ENCODE measurements at places on chromosomes 6 and 20.

DNA sequence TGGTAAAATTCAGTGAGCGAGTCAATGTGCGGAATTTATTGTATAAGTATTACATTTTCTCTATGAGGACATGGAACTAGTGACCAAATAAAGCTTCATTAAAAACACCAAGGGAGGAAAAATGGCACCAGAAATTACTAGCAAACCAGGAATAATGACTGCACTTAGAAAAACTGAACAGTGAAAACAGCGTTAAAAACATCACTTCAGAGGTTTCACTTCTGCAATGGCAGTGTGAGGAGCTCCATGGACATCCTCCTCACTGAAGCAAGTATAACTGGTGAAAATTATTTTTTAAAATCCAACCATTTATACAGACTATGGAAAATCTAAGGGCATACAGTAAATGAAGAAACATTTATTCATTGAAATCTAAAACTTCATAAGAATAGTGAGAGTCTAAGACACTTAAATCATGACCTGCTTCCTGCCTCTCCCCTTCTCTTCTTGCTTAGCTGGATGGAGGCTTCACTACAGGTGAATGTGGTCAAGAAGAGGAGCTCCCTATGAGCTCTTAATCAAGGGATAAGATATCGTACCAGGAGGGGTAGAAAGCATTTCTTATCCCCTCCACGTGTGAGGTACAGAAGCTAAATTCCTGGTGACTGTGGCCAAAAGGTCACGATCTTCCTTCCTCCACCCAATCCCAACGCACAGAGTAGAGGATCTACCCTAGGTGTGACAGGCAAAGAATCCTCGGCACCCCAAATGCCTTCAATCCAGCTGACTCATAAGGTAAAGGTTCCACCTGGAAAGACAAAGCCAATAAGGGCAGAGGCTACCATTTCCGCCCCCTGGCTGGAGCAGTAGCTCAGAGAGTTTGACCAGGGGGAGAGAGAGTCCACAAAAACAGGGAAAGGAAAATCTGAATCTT is 12.3 kb upstream of the ASF1A start:
- no peak for DNase-seq

- no peak for DNase-seq
Observed at GRCh38 chr6:46983007-46983411, 59.1 kb downstream of the ADGRF1 start.

DNA sequence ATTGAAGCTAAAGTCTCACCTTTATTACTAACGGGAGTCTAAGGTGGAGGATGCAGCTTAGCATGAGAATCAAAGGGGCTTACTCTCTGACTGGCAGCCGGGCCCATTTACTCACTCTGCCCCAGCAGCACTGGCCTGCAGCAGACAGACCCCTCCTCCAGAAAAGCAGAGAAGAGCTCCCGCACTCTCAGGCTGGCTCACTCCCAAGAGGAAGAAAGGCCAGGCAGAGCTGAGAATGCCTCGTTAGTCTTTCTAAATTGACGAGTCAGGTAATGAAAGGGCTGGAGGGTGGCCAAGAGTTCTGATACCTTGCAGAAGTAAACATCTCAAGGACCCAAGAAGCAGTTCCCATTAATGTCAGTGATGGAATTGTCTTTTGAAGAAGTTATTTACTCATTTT is 44.5 kb upstream of the IL20RA start:
- no peak for DNase-seq

- no peak for DNase-seq
Observed at GRCh38 chr6:159716247-159717096, 10.8 kb upstream of the WTAP start.

DNA sequence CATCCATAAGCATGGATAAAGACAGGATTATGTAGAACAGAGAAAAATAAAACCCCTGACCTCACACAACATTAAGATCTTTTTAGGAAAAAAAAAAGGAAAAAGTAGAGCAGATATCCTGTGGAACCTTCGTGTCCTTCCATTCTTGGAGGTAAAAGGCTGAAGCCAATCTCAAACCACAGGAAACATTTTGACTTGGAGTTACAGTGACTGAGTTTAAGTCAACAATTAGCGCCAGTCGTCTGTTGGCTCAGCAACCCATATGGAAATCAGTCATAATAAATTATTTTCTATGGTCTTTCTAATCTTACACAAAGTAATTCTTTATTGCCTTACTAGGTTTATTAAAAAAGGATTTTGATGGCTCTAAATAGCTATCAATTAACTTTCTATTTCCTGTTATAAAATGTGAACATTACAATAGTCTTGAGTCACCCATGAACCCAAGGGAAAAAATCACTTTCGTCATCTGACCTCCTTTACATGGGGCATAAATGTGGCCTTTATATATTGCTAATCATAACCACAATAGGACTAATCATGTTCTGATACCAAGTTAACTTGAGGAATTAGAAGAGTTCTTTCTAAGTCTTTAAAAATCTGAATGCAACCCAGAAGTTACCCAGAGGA is 592.9 kb downstream of the TFAP2B start:
- no peak for DNase-seq

- no peak for DNase-seq
Observed at GRCh38 chr20:41091927-41092326, 45.4 kb upstream of the PLCG1 start.

- no peak for DNase-seq
Observed at GRCh38 chr6:166848979-166849748, 107.2 kb downstream of the RNASET2 start.

- DNase-seq = no peak
Observed at GRCh38 chr6:156752666-156753301, 24.4 kb upstream of the ARID1B start.

GRCh38 chr6:125232466-125232865 is 69.3 kb downstream of the HDDC2 start:
- DNase-seq = no peak

- DNase-seq = no peak
Observed at GRCh38 chr6:75882734-75883133, 133.7 kb downstream of the MYO6 start.

DNA sequence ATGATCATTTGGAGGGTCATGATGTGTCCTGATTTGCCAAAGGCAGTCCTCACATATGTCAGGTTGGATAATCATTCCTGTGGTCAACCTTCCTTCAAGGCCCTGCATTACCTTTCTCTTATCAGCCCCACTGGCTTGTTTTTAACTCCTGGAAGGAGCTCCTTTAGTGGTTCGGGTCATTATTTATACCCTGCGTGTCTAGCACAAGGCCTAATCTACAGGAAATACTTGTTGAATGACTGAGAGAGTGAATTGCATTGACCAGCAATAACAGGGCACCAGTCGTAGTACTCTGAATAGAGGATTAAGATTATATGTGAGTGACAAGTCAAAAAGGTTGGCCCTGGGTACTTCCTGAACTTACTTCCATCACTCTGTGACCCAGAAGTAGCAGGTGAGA is 4.5 kb downstream of the HIVEP2 start:
- DNase-seq = no peak

DNA sequence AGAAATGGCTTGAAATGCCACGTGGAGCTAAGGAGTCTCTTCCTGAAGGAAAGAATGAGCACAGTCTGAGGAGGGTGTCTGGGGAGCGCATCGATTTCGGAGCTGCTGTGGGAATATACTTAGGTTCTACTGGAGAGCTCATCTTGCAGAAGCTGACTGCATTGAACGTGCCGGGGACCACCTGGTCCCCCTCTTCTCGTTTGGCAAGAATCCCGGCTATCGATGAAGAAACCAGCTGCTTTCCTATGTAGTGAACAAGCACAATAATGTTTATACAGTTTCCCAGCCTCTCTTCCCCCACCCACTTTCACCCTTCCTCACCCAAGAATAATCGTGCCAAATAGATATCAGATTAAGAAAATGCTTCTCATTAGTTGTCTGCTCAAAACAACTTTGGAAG is 242.5 kb downstream of the PACRG start:
- no peak for DNase-seq

DNA sequence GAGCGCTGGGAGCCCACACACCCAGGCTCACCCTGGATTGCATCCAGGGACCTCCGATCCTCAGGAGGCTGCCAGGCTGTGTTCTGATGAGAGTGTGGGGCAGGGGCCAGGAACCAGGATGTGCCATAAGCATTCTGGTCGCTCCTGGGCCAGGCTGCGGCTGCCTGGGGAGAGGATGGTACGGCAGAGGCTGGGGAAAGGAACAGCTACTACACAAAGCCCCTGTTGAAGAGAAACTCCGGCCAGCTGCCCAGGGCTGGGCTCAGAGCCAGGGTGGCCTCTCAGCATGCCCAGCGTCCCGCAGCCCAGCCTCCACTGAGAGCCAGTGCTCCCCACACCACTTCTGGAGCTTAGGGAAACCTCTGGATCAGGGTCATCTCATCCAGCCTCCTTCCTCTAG is 21.7 kb upstream of the OCSTAMP start:
- DNase-seq = no peak

DNA sequence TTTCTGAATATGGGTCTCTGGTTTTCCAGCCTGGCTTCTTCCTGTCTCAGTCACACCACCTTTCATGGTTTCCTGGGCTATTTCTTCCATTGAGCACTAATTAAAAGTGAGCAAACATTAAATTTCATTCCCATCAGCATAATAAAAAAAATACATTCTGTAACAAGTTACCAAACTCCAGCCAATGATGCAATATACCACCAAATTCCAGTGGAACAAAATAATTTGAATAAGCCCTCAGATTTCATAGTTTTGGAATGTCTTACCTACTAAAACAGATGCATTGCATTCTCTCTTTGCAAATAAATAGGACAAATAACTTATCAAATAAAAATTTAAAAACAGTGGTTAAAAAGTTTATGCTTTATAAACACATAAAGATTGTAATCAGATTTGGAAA is 97.8 kb upstream of the PRDM1 start:
- no peak for DNase-seq

- no peak for DNase-seq
Observed at GRCh38 chr6:128532136-128532535, 11.7 kb upstream of the PTPRK start.

GRCh38 chr20:22338140-22338708 is 246.1 kb downstream of the FOXA2 start:
- DNase-seq = no peak

DNA sequence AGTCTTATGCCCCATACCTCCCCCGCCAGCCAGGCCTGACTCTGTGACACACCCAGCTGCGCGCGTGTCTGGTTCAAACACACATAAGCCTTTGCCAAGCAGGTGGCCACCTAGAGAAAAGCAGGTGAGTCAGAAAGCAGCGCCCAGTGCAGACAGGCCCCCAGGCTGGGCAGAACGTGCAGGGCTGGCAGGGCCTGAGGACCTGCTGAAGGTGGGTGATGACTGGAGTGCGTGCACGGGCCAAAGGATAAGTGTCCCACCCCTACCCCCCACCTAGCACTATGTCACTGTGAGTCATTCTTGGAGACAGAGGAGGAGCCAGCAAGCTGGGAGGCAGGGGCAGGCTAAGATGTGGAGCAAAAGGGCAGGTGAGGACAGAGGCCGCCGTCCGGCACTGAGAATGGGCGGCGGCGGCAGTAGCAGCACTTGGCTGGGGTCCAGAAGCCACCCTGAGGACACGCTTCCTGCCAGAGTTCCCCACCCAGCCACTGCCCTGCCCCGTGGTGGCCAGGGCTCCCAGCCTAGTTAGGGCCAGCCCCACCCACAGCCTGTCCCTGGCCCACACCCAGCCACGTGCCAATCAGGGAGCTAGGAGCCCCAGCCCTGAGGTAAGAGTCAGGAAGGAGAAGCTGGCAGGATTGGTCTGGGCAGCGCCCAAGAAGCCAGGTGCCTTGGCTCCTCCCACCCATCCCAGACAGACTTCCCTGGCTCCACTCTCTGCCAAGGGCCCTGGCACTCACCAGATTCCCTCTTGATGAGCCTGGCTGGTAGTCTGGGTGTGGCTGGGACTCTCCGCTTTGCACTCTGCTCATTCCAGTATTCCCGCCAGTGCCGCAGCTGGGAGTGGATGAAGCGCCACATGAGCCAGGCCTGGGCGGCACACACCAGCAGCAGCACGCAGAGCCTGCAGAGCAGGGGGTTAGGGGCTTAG is 72.7 kb downstream of the TRAM2 start:
- no peak for DNase-seq

DNA sequence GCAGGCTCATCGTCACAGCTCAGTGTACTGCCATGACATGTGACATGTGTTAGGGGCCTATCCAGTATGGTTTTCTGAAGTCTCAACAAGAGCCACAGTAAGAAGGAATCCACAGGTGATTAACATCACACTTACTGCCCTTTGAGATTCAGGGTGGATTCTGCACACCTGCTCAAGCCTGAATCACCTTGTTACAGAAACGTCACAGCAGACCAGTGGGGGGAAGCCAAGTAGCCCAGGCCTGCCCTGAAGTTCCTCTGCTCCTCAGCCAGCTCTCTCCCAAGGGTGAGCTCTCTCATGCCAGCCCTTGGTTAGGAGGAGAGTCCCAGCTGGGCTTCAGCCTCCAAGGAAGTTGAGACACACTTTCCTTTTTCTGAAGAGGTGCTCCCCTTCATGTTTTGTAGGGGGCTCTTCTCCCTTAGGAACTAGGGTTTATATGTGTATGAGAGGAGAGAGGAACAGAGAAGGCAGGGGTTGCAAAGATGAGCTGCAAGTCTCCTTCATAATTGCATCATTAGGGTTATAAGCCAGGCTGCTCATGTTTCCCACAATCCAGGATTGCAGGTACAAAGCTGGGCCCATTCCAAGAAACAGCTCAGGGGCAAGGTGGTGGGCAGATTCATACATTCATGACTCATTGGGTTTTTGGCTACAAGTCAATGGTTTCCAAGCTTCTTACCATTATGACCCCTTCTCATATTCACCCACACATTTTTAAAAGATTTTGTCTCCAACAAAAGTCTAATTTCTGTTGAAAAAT is 11.6 kb downstream of the GSS start:
- no peak for DNase-seq

GRCh38 chr6:7445885-7446461 is 56.4 kb downstream of the RIOK1 start:
- DNase-seq = no peak

DNA sequence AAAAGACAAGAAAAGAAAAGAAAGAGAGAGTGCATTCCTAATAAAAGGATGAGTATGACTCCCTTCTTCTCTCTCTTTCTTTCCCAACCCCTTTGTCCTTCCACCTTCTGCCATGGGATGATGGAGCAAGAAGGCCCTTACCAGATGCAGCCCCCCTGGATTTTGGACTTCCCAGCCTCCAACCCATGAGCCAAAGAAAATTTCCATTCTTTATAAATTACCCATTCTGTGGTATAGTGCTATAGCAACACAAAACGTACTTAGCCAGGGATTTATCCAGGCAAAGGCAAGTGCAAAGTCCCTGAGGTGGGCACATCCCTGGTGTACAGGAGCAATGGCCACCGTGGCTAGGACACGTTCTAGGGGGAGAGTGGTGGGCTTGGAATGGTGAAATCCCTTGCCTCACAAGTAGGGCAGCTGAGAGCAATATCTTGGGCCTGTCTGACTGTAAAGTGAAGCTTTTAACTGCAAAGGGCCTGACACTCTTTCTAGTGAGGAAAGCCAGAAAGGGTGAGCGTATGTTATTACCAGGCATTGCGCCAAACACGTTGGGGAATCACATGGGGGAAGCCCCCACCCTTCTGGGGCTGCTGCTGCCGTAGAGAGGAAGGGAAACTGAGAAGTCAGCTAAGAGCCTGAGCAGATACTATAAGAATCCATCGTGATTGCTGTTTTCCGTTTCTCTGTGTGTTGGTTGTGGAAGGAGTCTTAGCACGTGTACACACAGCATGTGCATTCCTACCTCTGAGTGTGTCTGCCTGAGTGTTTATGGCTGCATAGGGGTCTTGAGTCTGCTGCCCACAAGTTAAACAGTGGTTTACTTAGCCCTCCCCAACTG is 50.7 kb upstream of the SIRPA start:
- no peak for DNase-seq
